ENCODE measurements at places on chromosomes 12 and 14. TPM values are rescaled to one million over a fixed set of nuclear protein-coding genes. Genes with fewer than 3 reads are reported as not detected.

Gene SERPINA3
- polyA plus RNA-seq, result not detected

Gene RNASE3
- not detected for polyA plus RNA-seq

Gene DLGAP5
- 0.21 TPM for polyA plus RNA-seq

Gene ABCD4
- polyA plus RNA-seq, result 25.0 TPM

Gene NTN4
- 4.2 TPM for polyA plus RNA-seq
